ENCODE measurements at places on chromosomes 2 and 18.

DNA sequence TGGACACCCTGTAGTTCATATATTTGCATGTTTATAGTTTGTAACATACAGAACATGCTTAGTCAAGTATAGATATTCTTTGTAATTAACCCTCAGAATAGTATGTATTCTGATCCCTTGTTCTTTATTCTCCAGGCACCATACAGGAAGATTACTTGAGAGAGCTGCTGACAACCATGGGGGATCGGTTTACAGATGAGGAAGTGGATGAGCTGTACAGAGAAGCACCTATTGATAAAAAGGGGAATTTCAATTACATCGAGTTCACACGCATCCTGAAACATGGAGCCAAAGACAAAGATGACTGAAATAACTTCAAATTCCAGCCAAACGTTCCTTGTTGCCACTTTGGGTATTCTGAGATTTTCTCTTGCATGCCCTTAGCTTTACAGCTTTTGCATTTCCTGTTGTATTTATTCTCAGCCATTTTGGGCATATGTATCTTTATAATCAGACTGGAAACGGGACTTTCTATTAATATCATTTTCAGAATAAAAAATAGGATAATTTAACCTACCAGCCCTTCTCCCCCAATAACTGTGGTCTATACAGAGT is 6.2 kb upstream of the MYL12B start:
- DNase-seq = no peak

DNA sequence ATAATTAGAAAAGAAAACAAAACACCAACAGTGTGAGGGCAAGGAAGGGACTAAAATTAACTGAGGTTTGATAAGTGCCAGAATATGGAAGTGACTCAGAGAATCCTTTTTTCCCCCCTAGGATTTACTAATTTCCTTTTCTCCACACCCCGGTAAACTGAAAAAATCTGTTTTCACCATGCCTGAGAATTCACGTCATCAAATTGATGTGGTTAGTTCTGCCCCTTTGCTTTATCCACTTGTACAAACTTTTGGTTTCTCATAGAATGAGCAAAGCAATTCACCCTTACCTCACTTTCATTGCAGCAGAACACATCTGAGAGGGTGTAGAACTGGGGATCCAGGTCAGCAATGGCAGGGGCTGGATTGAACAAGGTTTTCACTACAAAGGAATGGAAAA is 57.8 kb downstream of the RBKS start:
- DNase-seq = no peak

GRCh38 chr18:69935319-69936190 is 12.1 kb downstream of the CD226 start:
- DNase-seq = peak; percentile 73

- no peak for DNase-seq
Measured at GRCh38 chr18:79982736-79983135, 5.6 kb downstream of the TXNL4A start.

GRCh38 chr2:223649554-223650533 is 47.7 kb upstream of the SCG2 start:
- no peak for DNase-seq

DNA sequence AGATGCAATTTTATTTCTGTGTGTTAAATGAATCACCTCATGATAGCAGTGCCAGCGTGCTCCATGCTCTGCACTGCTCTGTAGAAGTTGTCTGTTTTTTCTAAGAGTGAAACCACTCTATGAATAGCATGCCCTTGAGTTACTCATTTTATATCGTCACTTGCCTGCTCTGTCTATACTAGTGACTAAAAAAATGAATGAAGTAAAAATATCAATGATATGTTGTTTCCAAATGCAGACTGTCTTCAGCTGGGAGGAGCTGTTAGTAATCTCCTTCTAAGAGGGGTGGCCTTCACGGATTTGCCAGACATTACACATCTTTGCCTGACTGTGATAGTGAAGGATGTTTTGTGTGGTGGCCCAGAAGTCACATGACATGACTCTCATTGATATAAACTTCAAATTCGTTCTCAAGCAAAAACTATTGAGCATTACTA is 852.1 kb downstream of the CNTNAP5 start:
- DNase-seq = no peak

DNA sequence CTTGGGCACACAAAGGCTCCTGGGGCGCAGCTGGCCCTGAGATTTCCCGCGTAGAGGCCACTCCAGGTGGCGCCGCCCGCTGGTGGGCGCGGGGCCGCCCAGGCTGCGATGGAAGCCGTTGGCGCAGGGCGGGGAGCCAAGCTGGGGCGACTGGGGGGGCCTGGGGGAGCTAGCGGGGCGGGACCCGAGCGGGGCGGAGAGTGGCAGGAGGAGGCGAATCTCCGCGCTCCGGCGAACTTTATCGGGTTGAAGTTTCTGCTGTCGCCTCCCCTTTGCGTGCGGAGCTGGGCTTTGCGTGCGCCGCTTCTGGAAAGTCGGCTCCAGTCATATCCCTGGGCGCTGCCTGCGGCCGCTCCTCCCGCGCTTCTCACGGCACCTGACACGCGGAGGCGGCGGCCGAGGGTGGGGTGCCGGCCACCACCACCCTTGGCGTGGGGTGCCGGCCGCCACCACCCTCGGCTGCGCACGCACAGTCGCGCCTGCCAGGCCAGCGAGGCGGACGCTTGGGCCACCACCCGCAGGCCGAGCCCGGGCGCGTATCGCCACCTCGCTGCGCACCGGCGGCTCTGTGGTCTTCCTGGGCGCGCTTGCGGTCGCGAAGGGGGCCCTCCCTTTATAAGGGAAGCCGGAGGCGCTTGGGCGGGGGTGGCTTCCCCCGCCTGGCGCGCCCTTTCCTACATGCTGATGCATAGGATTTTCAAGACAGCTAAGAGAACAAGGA is 919 bp upstream of the CYP1B1 start:
- no peak for DNase-seq

GRCh38 chr2:107063228-107063627 is 177.3 kb upstream of the ST6GAL2 start:
- DNase-seq = no peak
